ENCODE measurements at places on chromosomes 12 and 14. TPM values are rescaled to one million over a fixed set of nuclear protein-coding genes. Genes with fewer than 3 reads are reported as not detected.

The VAMP1 gene
- total RNA-seq = 10.5 TPM

The PRB2 gene
- not detected for total RNA-seq

The RNF212B gene
- not detected for total RNA-seq

The DNAH10 gene
- total RNA-seq = 0.31 TPM

The GLT8D2 gene
- 0.20 TPM for total RNA-seq

The MGAT4C gene
- 0.02 TPM for total RNA-seq

The COL2A1 gene
- total RNA-seq = 0.12 TPM

The SERPINA4 gene
- total RNA-seq = 0.08 TPM

The PMCH gene
- total RNA-seq = not detected

The YAF2 gene
- total RNA-seq = 24.4 TPM

The VCPKMT gene
- 9.1 TPM for total RNA-seq

The ULK1 gene
- 26.0 TPM for total RNA-seq

The IRF9 gene
- 15.5 TPM for total RNA-seq

The KLRB1 gene
- total RNA-seq = not detected

The VDR gene
- total RNA-seq = 3.0 TPM

The CD163 gene
- total RNA-seq = not detected

The FSCB gene
- total RNA-seq = not detected

The ZDHHC22 gene
- 0.23 TPM for total RNA-seq

The MGST1 gene
- total RNA-seq = 754 TPM

The RASSF8 gene
- 10.6 TPM for total RNA-seq

The ITGB7 gene
- total RNA-seq = 0.58 TPM

The WDHD1 gene
- total RNA-seq = 13.7 TPM

The TAS2R8 gene
- total RNA-seq = not detected

The RIPK3 gene
- not detected for total RNA-seq

The TPH2 gene
- total RNA-seq = not detected

The PTPN21 gene
- 9.5 TPM for total RNA-seq

The OTX2 gene
- not detected for total RNA-seq

The SEC23A gene
- 87.0 TPM for total RNA-seq

The NPAS3 gene
- not detected for total RNA-seq

The C2CD5 gene
- total RNA-seq = 13.4 TPM

The CAPZA3 gene
- not detected for total RNA-seq

The DDN gene
- total RNA-seq = 0.75 TPM

The DYRK2 gene
- 11.7 TPM for total RNA-seq

The GLIPR1L1 gene
- not detected for total RNA-seq

The HPD gene
- 1.4 TPM for total RNA-seq

The SERPINA10 gene
- 0.05 TPM for total RNA-seq

The LRRC43 gene
- 0.10 TPM for total RNA-seq

The KCTD10 gene
- total RNA-seq = 42.4 TPM

The CLEC6A gene
- total RNA-seq = not detected

The TTC9 gene
- 2.8 TPM for total RNA-seq

The SENP1 gene
- 12.2 TPM for total RNA-seq

The MUCL1 gene
- not detected for total RNA-seq

The TAS2R42 gene
- not detected for total RNA-seq

The GARIN6 gene
- not detected for total RNA-seq

The MIP gene
- not detected for total RNA-seq

The CLEC4A gene
- not detected for total RNA-seq

The GTF2A1 gene
- total RNA-seq = 15.6 TPM

The ADAMTS20 gene
- total RNA-seq = not detected

The SLC5A8 gene
- total RNA-seq = not detected

The NFATC4 gene
- total RNA-seq = 0.16 TPM

The TECPR2 gene
- 7.7 TPM for total RNA-seq

The INHBC gene
- total RNA-seq = not detected
